ENCODE measurements at places on chromosomes 6 and 20. TPM values are rescaled to one million over a fixed set of nuclear protein-coding genes. Genes with fewer than 3 reads are reported as not detected.

The TGM2 gene
- 500 TPM for total RNA-seq

The SLC12A5 gene
- not detected for total RNA-seq

The HAO1 gene
- not detected for total RNA-seq

The TCF15 gene
- 2.5 TPM for total RNA-seq

The SYTL3 gene
- total RNA-seq = 2.0 TPM

The WFDC5 gene
- total RNA-seq = not detected

The WFDC2 gene
- 38.0 TPM for total RNA-seq
